MCF 10A (cell line): ENCODE measurements at places on chromosomes 3 and 15. TPM values are rescaled to one million over a fixed set of nuclear protein-coding genes. Genes with fewer than 3 reads are reported as not detected.

GOLGA8M gene
- 1.2 and 1.6 TPM in 2 replicates for total RNA-seq

EOMES gene
- total RNA-seq: 0.74 and 1.3 TPM in 2 replicates

EIF5A2 gene
- total RNA-seq: 6.0 and 15.0 TPM in 2 replicates

DNA sequence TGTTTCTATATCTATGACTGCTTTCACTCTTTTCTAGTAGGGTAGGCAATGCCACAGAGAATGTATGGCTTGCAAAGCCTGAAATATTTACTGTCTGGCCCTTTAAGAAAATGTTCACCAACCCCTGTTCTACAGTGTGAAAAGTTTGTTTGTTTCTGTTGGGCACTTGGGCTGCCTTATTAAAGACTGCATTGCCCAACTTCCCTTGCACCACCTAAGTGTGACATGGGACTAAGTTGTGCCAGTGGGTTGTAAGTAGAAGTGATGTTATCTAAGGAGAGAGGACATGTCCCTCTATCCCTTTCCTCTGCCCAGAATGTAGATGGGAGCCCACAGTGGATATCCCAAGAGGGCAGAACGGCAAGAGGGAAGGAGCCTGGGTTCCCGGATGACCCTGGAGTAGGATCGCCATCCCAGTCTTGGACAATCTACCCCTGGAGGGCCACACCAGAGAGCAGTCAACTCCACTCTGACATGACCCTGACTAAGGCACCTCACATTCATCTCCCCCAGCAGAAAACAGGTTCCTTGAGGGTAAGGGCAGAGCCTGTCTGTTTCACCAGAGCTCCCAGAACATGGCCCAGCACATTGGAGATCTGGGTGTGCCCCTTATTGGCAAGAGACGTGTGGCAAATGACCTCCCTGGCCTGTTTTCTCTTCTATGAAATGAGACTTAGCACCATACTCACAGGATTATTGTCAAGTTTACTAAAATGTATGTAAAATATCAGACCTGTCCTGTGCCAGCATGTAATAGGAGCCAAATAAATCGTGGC lies 138.8 kb downstream of the SMAD6 start:
- no peak for DNase-seq

DNA sequence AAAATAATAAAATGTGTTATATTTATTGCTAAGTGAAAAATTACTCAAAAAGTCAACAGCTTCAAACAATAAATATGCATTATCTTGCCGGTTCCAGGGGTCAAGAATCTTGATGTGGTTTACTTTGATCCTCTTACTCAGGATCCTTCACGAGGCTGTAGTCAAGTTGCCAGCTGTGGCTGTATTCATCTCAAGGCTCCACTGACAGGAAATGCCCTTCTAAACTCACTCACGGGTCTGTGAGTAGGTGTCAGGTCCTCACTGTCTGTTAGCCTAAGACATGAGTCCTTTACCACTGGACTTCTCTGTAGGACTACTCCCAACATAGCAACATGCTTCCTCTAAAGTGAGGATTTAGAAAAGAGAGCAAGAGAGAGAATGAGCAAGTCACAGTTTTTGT lies 983.0 kb downstream of the SI start:
- DNase-seq: no peak

DNA sequence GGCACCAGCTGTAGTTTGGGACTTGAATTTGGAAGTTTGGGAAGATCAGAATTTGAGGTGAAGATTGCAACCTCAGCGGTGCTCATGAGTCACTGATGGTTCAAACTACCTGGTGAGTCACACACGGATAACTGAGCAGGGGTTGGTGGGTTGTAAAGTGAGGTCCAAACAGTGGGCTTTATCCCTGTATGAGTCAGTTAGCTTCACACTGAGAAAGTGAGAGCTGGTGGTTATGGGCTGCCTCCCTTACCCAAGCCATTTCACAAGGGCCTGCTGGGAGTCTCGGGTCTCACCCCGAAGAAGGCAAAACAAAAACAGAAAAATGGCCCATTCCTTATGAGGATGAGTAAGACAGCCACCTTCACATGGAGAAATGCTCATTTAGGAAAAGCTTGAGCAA lies 77.0 kb downstream of the ITGA11 start:
- peak; percentile 95 for DNase-seq

DNA sequence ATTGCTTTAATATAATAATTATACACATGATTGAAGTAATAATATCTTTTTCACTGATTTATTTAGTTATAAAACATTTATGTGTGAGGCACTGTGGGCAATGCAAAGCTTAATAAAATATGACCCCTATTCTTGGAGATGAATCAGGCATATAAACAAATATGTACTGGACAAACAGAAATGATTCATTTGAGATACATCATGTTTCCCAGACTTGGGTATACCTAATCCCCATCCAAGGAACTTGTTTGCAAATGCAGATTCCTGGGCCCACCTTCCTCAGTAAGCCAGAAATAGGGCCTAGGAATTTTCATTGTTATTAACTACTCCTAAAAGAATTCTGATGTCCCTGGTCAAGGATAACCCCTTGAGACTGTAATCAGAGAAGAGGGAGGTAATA lies 184.2 kb downstream of the CHL1 start:
- DNase-seq: no peak
